ENCODE measurements at places on chromosomes 13 and 19.

DNA sequence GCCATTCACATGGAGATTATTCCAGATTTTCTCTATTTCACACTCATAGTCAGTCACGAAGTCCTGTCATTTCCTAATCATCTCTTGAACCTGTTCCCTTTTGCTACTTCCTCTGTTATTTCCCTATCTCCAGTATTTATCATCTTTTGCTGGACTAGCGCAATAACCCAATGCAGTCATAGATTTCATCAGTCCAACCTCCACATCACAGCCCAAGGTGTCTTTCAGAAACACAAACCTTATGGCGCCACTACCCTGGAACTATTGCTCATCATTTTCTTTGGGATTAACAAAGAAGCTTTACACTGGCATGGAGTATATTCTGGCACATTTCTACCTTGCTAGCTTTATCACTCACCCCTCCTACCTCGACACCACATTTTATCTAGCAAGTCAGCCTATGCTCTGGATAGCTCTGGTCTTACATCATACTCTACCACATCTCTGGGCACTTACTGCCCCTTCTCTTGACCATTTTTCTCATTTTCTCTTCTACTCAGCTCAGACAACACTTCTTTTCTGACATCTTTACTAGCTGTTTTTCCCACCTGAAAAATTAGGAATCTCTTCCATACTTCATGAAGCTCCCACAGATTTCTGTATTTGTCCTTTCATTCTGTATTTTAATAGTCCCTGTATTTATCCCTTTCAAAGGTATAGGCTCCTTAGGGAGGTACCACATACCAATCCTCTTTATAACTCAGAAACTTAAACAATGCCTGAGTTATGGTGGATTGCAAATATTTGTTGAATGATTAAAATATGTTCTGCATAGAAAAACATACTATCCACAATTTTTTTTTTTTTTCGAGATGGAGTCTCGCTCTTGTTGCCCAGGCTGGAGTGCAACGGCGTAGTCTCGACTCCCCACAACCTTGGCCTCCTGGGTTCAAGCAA is 534.7 kb downstream of the KLF12 start:
- no peak for DNase-seq

- peak; percentile 88 for DNase-seq
Measured at GRCh38 chr19:34676697-34677385, at the start of gene SCGB2B2. Gene SCGB2B2 (minus strand): TSS chr19:34677159. CDS start chr19:34594563, 82,596 bp downstream.

- no peak for DNase-seq
Measured at GRCh38 chr19:46660551-46661019, 397 bp downstream of the DACT3 start.

DNA sequence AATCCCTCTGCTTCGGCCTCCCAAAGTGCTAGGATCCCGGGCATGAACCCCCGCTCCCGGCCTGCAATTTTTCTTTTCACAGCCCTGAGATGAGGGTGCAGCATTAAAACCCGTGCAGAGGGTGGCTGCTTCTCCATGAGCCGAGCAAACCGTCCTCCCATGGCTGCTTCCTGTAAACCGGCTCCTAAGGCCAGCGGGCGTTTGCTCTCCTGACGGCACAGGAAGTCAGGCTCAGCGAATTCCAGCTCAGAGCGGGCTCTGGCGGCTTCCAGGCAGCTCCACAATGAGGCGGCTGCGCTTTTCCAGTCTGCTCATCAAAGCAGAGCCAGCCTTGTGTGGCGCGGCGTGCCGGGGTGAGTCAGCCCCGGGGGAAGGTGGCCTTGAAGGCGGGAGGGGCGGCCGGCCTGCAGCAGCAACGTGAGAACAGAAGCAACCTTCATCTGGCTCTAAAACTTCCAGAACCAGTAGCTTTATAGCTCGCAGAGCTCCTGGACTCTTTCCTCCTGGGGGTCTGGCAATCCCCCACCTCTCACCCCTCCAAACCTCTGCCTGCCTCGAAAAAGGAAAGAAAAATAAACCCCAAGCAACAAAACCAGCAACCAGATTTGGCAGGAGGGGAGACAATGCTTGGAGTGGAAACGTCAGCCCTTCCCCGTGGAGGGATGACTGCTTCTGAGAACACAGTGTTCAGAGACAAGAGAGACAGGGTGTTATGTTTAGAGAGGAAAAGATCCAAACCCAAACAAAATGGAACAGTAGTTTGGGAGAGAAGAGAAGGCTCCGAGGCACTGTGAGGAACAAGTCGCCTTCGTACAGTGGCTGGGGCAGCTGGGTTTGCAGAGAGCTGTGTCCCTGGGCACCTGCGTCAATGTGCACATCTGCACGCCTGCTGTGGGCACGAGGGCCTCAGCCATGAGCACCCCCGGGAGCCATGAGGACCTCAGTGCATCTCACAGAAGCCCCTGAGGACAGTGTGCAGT is 67.8 kb downstream of the GADD45B start:
- DNase-seq, result peak; percentile 58

GRCh38 chr13:84399320-84400085 is 517.2 kb upstream of the SLITRK1 start:
- no peak for DNase-seq

- DNase-seq, result no peak
Measured at GRCh38 chr13:69450245-69450644, 657.4 kb upstream of the ATXN8OS start.

DNA sequence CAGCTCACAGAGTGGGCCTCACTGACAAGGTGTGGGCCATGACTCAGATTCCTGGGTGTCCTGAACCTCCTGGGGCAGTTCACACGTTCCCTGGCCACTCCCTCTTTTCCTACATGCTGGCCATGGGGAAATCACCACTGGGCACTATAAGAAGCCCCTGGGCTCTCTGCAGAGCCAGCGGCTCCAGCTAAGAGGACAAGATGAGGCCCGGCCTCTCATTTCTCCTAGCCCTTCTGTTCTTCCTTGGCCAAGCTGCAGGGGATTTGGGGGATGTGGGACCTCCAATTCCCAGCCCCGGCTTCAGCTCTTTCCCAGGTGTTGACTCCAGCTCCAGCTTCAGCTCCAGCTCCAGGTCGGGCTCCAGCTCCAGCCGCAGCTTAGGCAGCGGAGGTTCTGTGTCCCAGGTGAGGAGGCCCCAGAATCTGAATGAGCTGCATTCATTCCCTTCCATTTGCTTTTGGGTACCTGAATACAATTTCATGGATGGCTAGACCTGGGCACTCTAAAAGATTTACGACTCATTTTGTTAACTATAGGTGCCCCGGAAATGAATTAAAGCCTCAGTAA is at the start of gene OLFM4:
TSS of gene OLFM4 (plus strand) at position 177 of the 567 bp plus-strand sequence. CDS start at position 201, 24 bp downstream.
- DNase-seq, result no peak

GRCh38 chr19:3457528-3458228 is 22.6 kb downstream of the SMIM24 start:
- DNase-seq, result no peak

DNA sequence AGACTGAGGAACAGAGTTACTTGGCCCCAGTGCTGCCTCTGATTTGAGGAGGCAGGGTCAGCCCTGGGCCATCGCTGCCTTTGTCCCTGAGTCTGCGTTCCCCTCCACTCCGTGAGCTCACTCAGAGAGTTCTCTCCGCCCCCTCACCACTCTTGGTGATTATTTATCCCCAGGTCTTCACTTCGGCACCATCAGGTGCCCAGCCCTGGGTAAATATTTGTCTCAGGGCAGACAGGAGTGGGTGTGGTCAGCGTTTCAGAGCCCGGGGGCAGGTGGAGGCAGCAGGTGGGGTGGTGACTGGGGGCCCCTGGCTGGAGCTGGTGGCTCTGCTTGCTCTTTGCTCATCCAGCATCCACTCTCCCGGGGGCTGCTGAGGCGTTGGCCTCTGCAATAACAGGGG is 20.6 kb downstream of the PPP1R37 start:
- DNase-seq, result no peak
